ENCODE measurements at places on chromosomes 2 and 18.

- DNase-seq = no peak
Observed at GRCh38 chr18:64238076-64238475, 89.2 kb upstream of the LINC00305 start.

- no peak for DNase-seq
Observed at GRCh38 chr2:71785516-71785981, 332.2 kb downstream of the DYSF start.

DNA sequence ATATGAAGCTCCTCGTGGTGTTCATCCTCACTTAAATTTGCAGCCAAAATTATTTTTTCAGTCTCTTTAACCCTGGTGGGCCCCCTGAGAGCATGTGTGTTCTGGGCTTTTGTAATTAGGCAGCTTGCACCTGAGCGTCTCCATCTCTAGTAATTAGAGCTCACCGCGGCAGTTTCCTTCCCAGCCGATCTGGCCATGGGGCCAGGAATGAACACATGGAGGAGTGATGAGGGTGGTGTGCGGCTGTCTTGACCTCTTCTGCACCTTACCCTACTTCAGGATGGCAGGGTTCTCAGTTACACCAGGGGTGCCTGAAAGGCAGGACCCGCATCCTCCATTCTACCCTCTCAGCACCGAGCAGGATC lies 98.5 kb downstream of the AFF3 start:
- no peak for DNase-seq

- no peak for DNase-seq
Observed at GRCh38 chr2:223597076-223597475, 5.1 kb downstream of the SCG2 start.

DNA sequence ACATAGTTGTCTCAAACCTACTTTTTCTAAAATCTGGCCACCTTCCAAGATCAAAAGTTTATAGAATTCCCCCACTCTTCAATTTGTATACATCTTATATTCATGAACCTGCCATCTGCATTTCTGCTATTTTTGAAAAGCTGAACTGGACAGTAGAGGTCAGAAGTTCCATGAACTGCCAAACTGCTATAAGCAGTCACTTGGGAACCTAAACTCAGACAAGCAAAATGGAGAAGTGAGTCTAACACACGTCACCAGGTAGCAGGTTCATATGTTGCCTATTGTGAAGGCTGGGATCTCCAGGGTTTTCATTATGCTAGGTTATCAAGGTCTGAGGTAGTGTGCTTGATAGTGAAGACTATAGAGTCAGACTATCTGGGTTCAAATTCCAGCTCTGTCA lies 2.0 kb upstream of the MYO1B start:
- no peak for DNase-seq
